ENCODE measurements at places on chromosomes 3 and 15.

DNA sequence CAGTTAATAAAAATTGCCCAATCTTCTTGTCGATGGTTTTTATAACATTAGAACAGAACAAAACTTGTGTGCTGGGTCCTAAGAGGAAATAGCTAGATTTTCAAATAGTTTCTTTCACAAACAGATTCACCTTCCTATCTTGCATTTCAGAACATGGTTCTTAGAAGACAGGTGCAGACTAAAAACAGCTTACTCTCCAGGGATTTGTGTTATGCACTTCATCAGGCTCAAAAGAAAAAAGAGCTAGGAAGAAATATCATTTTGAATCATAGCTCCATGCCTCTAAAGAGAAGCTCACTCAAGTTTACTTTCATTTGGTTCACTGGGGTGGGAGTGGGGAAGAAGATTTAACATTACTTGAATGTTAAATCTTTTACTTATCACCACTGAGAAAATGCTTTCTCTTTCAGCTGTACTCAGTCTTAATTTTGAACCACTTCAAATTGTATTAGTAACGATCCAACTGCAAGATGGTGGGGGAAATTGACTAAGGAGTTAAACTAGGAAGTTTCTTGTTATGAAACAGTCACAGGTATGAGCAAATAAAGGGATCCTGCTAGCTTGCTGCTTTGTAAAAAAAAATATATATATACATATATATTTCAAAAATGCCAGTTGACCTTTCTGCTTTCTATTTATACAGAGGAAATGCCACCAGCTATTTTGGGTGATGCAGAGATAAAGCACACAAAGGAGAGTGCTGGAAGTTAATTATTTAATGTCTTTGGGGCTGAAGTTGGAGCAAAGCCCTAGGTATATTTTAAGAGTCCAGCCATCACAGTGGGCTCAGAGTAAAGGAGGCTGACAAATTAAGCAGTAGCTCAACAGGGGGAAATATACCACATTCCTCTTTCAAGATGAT, 28.3 kb upstream of the NUDT16 start:
- no peak for DNase-seq

DNA sequence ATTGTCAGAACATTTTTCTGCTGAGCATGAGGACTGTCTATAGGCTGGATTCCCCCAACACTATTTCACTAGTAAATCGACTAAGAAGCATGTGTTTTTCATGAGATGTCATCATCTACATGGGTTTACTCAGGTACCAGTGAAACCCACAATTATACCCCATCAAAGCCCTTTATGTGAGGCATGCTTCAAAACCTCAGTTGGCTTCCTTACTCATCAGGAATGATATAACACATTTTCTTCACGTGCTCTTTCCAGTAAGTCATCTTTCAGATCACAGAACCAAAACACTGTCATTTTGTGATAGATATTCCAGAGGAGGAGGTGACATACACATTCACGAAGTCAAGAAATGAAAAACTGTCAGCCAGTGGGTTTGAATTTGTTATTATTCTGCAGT, 116.5 kb downstream of the ANO10 start:
- no peak for DNase-seq

DNA sequence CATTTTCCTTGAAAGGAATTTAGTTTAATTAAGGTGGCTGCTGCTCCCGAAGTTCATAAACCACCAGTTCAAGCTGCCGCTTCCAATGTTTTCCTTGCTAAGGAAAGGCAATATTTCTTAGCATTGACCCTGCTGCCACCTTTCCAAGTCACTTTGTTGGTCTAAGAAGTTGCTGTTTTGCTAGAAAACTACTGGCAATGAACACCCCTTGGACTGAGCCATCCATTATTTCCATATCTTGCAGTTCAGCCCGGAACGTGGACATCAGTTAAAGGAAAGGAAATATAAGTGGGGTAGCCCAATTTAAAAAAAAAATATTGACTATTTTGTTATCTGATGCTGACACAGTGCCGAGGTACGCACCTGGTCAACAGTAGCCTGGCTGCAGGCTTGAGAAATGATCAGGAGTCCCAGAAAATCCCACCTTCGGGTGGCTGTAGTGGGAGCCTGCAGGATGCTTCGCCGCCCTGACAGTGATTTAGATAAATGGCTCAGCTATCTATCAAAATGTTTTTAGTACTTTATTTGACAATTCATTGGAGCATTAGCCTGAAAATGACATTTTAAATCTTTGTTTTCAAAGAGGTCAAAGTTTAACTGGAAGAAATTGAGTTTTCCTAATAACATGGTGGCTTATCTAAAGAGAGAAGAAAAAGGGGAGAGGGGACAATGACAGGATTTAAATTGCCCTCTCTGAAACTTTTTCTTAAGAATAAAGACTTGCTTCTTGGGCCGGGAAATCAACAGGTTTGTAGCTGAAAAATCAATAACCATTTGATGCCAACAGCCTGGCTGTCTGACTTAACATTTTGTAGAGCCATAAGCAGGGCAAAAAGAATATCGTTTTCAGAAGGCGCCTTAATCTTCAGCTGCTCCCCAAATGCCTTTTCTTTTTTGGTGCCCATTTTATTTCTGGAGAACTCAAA, 1.6 kb downstream of the RARB start:
- no peak for DNase-seq

DNA sequence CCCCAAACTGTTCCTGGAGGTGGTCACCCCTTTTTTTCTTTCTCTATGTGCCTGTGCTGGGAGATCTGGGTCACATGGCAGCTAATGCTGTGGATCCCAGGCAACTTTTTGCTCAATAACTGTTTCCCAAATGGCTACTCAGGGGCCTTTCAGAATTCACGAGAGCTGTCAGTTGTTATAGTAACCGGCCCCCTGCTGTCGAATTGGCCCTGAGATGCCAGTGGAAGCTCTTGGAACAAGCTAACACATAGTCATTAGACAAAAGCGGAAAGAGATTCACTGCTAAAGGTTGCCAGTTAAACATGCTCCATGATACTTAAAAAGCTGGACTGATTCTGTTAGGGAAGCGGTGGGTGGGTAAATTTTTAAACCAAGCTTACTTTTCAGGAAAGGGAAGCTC, 144.1 kb downstream of the FEZF2 start:
- DNase-seq = no peak

DNA sequence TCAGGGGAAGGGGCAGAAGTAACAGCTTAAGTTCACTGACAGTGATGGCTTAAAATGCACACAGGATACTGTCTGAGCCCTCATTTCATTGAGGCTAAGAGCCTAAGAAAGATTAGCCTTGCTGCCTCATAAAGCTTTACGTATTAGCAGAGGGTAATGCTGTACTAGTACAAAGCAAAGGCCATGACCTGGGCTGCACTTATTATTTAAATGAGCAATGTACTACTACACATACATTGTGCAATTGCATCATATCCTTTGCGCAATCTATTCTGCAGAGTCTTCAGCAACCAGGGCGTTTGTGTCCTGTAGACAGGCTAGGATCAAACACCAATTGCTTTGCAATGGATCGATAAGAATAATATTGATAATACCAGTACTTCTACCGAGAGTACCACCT, 221.8 kb downstream of the TPRG1 start:
- DNase-seq = no peak

DNA sequence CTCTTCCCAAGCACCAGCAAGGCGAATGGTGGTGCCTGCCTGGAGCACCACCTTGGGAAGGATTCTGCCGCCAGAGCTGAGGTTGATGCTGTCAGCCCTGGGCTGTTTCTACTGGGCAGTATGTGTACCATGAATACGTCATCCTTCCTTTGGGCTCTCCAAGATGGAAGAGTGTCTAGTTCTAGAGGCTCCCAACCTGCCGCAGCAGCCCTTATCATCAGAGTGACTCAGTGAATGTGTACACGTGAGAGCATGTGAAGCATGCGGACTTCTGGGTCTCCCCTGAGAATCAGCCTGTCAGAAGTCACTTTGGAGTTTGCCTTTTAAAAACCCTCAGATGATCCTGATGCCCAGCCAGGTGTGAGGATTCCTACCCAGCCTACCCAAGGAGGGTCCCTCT, 20.9 kb downstream of the PLA2G4D start:
- no peak for DNase-seq

DNA sequence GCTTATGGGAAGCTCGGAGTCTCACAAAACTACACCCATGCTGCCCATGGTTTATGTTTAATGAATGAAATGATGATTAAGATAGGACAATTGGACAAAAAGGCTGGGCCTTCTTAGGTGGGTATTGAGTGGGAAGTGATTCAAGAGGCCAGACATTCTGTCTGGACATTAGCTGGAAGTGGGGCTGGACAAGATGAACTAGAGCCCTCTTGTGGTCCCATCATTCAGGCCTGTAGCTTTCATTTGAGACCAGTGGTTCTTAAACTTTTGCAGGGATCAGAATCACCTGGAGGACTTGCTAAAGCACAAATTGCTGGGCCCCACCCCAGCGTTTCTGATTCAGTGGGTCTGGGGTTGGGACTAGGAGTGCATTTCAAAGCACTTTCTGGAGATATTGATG, 290.4 kb upstream of the CTDSPL start:
- DNase-seq = no peak

DNA sequence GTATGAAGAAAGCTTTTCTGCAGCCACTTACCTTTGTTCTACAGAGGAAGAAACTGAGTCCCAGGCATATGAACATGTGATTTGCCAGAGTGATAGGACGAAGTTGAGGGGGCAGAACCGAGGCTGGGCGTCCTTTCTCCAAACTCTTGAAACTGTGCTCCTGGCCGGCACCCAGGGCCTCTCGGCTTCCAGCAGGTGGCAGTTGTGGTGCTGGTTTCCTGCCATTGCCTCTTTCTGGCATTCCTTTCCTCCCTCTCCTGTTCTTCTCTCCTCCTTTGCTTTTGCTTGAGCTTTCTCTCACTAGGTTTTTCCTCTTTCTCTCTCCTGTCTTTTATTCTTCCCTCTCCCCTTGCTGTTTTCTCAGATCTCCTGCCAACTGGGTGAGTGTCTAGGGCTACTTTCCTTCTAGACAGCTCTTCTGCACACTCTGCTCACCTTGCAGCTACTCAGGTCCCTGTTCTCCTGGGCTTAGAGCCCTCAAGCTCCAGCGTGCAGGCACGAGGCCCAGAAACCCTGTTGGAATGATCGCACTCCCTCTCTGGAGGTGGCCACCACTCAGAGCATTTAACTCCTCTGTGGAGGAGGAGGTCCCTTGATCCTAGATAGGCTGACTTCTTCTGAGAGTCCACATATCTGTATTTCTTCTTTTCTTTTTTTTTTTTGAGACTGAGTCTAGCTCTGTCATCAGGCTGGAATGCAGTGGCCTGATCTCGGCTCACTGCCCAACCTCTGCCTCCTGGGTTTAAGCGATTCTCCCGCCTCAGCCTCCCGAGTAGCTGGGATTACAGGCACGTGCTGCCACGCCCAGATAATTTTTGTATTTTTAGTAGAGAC, 26.2 kb downstream of the TRAK1 start:
- DNase-seq = no peak

DNA sequence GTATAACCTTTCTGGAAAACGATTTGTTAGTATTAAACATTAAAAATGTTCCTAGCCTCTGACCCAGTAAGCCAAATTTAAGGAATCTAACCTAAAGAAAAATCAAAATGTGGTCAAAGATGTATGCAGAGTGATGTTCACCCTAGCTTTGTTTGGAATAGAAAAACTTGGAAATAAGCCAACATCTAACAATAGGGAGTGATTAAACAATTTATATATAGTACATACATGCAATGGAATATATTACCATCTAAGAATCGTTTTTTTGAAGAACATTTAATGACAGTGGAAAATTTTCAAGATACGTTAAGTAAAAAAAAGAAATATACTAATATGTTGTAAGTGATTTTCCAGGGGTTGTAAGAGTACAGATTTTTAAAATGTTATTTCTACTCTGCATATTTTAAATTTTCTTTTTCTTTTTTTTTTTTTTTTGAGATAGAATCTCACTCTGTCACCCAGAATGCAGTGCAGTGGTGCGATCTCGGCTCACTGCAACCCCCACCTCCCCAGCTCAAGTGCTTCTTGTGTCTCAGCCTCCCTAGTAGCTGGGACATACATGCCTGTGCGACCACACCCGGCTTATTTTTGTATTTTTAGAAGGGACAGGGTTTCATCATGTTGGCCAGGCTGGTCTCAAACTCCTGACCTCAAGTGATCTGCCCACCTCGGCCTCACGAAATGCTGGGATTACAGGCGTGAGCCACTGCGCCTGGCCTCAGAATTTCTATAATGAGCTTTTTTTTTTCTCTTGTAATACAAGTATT, 54.9 kb downstream of the ANP32A start:
- DNase-seq = no peak

GRCh38 chr15:99169769-99170311, 65.0 kb downstream of the SYNM start:
- DNase-seq = no peak

GRCh38 chr3:33096093-33096868, 665 bp downstream of the GLB1 start:
- DNase-seq = no peak

GRCh38 chr3:56519641-56520040, 37.3 kb upstream of the CCDC66 start:
- DNase-seq = no peak

DNA sequence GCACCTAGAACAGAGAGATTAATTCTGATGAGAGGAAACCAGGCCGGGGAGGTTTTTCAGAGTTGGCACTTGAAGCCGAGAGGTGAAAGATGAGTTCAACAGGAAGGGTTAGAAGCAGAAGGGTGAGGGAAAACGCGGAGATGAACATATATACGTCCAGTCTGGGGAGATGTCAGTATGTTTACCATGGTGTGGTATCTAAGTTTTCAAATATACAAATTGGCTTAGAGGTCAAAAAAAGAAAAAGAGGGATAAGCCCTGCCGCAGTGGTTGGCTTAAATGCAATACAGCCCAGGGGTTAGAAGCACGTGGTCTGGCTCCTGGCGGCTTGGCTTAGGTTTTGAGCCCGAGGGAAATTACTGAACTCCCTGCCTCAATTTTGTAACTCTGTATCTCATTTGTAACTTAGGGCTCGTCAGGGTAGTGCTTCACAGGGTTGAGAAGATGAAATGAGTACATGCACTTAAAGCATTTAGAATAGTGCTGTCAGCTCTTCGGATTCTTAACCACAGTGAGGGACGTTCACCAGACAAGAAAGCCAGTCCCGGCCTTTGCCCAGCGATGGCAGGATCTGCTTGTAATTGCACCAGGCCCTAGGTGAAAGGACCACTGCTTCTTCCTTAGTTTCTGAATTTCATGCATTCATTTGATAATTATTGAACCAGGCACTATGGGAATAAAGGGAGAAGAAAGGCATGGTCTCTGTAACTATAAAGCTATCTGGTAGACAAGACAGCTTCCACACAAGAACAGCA, 6.4 kb downstream of the HES1 start:
- DNase-seq = no peak

All from stimulated activated CD8-positive, alpha-beta memory T cell treated with anti-CD3 and anti-CD28 coated beads, Interleukin-15, amount 100 ng/mL, for 1 hour (primary cell).